ENCODE measurements at places on chromosomes 16 and 17.

GRCh38 chr16:48155926-48156789 lies at the start of gene ABCC12:
Gene ABCC12 (minus strand): TSS chr16:48155993. CDS start chr16:48146424, 9,569 bp downstream.
- DNase-seq = no peak

GRCh38 chr16:81738783-81739496 lies 40.2 kb upstream of the PLCG2 start:
- no peak for DNase-seq

DNA sequence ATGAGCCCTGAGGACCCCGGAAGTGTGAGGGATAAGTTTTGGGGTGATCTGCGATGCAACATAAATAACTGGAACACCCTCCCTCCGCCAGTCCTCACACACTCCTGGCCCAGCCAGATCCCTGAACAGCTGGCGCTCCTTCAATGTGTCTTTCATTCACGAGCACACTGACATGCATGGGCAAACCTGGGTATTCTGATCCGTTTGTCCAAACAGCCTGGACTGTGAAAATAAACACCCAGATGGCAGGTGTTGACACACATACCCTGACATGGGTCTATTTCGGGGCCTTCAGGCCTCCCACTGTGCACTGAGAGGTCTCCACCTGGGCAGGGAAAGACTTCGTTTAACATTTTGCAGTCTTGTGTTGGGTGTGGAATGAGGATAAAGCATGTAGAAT lies 3.0 kb upstream of the CPNE2 start:
- DNase-seq = no peak

DNA sequence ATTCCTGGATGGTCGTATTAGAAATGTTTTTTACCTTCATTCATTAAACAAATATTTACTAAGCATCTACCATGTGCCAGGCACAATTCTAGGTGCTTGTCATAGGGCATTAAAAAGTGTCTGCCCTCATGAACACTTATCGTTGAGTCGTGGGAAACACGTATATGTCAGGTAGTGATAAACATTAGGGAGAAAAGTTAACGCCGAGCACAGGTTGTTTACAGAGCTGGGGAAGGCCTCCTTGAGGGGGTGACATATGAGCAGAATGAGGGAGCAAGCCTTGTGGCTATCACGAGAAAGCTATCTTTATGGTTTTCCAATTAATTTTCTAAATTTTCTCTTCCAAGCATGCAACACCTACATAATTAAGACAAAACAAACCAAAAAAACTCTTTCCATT lies 985 bp upstream of the ZNF213 start:
- no peak for DNase-seq

DNA sequence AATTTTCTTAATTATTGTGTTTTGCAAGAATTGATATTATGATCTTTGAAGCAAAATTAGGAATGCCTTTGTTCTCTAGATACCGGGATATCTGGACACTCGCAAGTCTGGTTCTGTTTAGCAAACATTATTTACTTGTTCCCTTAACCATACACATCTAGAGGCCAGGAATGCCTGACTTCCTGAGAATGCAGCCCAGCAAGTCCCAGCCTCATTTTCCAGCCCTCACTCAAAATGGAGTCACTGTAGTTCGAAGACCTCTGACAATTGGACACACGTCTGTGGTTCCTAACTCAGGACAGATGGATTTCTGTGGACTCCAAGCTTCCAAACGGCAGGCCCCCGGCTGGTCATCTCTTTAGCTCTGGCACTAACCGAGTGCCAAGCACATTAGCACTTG lies 355.4 kb upstream of the RBFOX1 start:
- no peak for DNase-seq

- DNase-seq = peak; percentile 53
These were observed 723 bp downstream of the TRIM37 start for GRCh38 chr17:59105852-59106462.

DNA sequence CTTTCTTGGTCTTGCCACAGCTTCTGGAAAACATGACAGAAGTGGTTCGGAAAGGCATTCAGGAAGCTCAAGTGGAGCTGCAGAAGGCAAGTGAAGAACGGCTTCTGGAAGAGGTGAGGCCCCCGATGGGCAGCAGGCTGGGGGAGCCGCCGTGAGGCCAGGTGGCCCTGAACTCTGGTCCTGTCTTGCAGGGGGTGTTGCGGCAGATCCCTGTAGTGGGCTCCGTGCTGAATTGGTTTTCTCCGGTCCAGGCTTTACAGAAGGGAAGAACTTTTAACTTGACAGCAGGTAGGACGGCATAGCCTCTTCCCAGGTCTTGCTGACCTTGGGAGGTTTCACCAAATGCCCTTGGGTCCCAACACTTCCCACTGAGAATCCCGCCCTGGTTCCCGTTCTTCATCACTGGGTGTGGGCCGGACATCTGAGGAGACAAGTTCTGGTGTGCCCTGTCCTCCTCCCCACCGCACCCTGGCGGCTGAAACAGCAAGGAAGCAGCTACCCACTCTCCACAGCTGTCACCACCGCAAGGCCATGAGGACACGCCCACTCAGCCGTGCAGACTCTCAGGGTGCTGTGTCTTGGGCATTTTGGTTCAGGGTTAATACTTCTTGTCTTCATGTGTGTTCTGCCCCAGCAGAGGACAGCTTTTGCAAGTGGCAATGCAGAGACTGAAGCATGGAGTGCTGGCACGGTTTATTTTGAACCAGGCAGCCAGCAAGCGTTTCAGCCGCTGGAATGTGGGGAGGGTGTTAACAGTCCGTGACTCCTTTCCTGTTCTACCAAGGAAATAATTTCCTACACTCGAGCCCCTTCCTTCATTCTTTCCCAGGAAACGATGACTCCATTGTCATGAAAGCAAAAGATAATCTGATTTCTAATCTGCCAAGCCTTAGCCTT lies 21.4 kb downstream of the NTAN1 start:
- no peak for DNase-seq

GRCh38 chr17:52150935-52151334 lies 7.6 kb downstream of the CA10 start:
- DNase-seq = no peak

Data from stimulated activated CD8-positive, alpha-beta memory T cell treated with anti-CD3 and anti-CD28 coated beads, Interleukin-4, amount 100 ng/mL, for 24 hours (primary cell).